ENCODE measurements at places on chromosomes 11 and 22.
A peak's percentile ranks its signal among the peaks of the same experiment; 100 is the strongest.

DNA sequence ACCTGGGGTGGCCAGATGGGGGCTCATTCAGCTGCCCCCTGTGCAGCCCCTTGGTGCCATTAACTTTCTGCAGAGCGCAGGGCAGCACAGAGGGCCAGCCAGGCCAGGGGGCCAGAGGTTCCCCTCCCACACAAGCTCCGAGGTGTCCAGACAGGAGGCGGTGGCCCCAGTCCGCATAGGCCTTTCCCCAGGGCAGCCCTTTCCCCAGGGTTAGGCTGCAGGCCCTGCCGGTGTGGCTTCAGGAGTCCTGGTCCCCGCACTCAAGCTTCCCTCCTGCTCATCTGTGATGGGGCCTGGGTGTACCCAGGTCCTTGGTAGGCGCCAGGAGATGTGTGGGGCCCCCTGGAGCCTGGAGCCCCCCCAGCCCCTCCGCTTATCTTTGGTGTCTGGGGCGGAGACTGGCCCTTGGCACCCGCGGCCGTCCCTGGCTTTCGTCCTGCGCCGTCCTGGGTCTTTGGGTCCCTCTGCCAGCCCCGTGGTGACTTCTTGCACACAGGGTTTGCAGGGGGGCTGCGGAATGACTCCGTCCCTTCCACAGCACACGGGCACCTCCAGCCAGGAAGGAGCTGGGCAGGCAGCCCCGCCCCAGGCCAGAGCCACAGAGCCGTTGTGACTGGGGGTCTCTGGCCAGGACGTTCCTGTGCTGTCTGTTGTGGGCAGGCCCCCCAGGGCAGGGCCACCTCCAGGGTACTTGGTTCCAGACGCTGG is 8.9 kb downstream of the BRSK2 start:
- DNase-seq = no peak

DNA sequence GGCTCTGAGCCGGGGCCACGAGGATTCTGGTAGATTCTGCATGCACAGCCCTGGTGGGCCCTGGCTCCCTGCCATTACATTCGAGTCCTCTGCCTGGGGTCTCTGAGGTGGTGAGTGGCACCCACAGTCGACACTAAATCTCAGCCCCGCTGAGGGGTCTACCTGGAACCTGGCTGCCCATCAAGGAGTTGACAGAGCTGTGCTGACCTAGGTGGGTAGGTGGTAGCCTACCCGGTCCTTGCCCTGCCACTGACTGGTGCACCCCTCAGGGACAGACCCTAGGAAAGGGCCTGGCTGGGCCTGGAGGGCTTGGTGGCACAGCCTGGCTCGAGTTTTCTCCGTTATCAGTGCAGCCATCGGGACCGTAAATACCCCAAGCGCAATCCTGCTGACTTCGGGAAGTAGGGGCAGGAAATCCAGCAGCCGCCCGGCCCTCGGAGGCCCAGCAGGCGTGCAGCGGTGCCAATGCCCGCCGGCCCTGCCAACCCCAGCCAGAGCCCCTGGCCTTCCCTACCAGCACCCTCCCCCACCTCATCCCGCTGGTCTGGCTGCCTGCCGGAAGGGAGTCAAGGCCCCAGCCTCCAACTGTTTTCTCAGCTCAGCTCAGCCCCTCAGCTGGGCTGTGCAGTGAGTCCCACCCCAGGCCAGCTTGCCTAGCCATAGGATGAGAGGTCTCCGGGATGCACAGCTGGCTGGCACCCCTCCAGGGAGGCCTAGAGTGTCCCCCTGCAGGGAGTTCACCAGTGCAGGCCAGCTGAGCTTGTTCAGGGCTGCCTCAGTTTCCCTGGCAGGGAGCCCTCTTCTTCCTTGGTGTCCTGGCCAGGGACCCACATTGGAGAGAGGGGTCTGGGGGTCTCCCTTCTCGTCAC is 80.4 kb upstream of the KCNQ1OT1 start:
- peak; percentile 18 for DNase-seq

- no peak for DNase-seq
These were observed 229.6 kb downstream of the DYNC2H1 start for GRCh38 chr11:103338621-103339484.

DNA sequence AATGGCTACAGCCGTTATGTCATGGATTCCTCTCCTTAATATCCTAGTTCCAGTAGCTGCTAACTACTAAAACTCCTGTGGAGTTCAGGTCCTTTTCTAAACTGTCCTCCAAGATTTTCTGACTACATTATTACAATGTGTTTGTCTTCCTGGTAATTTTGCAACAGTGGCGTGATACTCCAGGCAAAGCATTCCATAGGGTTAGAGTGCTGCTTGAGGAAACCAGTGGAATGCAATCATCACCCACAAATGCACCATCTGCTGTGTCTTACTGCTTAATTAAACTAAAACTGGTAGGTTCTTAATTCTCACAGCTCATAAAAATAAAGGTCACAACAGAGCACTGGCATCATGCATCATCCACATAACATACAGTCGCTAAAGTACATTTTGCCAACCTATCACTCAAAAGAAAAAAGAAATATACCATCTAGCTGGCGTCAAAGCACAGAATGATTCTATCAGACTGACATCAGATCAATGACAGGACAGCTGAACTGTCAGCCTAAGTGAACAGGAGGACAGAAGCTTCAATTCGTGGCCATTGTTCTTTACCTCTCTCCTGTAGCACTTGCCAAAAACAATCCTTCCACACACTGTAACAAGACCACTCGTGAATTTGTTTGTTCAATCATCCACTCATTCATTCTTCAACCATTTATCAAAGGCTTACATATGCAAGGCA is 182.5 kb downstream of the CADM1 start:
- DNase-seq = peak; percentile 33

GRCh38 chr11:5967708-5968107 is 586 bp downstream of the OR56A5 start:
- DNase-seq = no peak

DNA sequence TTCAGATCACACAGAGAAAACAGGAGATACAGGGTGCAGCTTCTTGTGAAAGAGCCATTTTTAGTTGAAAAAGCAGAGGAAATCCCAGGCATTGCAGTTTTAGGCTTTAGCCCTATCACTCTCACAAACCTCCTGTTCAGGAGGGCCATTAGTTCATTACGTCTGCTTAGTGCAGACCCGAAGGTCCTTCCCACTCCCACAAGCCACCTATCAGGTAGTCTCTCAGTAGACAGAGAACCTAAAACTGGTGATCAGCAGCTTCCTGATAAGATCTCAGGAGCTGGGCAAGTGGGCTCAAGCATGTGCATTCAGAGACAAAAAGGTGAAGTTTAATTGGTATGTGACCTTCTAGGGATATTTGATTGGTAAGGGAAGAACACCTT is 4.3 kb downstream of the GLYAT start:
- no peak for DNase-seq

DNA sequence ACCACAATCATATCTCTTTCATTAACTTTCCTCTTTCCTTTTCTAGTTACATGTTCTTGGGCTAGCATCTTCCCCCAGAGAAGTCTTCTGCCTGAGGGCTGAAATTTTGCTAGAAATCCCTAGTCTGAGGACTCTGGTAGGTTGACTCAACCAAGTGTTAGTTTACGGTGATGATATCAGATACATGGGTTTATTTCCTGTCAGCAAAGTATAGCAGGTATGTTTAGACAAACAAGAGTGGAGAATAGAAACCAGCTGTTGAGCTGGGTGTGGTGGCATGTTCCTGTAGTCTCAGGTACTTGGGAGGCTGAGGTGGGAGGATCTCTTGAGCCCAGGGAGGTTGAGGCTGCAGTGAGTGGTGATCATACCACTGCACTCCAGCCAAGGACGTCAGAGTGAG is 11.2 kb downstream of the FOLR1 start:
- no peak for DNase-seq

- DNase-seq = no peak
These were observed 8.2 kb downstream of the TMPRSS5 start for GRCh38 chr11:113697756-113698407.

- DNase-seq = no peak
These were observed 363.9 kb downstream of the TBC1D22A start for GRCh38 chr22:47126344-47126811.

DNA sequence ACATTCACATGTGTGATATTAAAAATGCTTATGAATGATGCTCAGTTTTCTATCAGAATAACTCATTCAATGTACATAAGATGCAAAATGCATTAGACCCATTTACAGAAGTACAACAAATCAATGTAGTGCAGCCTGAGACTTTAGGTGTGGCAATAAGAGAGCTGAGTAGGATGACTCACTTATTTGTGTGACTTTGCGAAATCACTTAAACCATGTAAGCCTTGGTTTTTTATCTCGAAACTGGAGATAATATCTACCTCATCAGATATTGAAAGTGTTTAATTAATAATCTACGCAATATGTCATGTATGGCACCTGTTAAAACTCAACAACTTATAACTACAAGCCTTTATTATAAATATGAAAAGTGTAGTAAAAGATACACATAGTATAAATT is 105.7 kb upstream of the LUZP2 start:
- DNase-seq = no peak

DNA sequence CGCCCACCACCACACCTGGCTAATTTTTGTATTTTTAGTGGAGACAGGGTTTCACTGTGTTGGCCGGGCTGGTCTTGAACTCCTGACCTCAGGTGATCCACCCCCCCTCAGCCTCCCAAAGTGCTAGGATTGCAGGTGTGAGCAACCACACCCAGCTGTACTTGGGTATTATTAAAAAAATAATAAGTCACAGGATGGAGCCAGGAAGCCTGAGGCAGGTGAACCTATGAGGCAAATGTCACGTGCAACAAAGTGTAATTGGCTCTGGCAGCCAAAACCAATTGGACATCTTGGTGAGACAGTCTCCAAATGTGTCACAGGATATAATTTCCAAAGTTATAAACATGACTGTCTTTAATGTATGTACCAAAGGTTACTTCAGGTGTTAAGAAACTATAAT is 24.0 kb upstream of the MALAT1 start:
- DNase-seq = no peak

DNA sequence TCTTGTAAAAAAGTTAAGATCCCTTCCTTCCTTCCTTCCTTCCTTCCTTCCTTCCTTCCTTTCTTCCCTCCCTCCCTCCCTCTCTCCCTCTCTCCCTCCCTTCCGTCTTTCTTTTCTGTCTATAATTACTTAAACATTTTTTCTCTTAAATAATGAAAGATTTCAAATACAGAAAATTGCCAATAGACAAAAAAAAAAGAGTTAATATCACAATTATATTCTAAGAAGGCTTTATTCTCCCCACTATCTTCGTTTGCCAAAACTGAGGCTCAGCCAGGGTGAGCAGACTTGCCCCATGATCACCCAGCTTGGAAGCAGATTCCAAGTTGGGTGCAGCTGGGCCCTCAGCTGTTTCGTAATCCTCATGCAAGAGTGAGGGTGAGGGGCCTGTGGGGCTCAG is 327 bp upstream of the CACNA1I start:
- no peak for DNase-seq

DNA sequence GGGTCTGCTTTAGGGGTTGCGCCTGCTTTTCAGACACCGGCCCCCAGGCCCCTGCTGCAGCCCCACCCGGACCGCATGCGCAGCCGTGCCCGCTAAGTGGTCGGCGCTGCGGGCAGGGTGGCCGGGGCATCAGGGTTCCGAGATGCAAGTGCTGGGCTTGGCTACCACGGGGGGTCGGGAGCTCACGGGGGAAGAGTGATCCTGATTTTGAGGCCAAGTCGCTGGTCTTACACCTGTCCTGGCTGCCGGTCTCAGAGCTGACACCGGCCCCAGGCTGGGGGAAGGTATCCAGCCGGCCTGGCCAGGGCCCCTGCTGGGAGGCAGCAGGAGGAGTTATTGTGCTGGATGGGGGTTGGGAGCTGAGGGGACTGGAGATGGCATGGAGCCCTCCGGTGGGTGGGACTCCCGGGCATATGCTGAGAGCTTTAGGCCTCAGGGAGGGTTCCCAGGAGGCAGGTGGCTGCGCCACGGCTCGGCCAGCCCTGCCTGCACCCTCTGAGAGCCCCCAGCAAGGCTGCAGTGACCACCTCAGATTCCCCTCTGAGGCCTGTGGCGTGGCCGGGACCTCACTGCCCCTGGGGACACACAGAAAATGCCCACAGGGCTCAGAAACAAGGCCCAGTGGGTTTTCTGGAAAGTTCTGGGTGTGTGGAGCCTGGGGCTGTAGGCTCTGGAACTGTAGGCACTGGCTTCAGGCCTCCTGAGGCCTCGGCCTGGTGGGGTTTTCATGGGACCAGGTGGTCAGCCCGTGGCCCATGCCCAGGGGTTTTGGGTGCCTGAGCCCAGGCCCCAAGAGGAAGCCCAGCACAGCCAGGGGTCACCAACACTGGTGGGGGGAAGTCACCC is 4.4 kb upstream of the MUC5AC start:
- DNase-seq = no peak

DNA sequence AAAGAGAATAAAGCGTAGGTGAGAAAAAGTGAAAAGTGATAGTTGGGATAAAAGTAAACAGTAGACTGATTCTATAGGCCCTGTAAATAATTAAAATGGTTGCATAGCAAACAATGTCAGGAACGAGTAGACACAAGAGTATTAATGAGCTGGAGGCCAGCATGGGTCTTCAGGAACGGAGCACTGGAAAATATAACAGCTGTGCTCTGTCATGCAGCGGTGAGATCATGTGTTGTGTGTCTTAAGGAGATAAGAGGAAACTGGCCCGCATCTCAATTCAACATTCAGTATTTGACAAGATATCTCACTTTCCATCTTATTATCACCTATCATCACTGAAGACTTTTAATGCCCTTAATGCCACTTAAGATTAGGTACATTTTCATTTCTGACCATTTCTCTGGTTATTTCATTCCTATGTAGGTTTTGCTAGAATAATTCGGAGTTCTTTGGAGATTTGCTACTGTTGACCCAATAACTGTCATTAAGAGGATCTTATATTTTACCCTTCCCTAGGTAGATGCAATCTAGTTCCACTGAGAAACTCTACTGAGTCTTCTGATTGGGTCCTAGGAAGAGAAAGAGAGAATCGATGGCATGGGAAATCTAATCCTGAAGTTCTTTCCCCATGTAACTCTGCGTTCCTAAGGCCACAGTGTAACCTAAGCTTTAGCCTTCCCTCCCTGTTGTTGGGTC is 35.5 kb upstream of the VWA5A start:
- DNase-seq = no peak

- no peak for DNase-seq
These were observed 639.4 kb downstream of the OPCML start for GRCh38 chr11:132892876-132893275.

DNA sequence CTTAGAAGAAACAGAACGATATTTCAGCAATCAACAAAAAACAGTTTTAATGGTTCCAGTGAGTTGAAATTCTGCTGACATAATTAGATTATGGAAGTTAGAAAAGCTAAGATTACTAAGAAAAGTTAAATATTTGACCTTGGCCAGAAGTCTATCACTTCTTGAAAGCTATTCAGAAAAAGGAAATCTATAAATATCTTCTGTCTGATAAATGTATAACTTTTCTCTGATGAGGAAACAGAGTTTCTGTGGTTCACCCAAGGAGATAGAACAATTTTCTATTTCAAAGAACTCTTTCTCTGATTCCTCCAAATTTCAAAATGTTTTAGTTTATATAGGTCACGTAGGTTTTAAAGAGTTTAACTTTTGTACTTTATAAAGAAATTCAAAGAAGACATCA is 438.4 kb upstream of the CHORDC1 start:
- no peak for DNase-seq
